ENCODE measurements at places on chromosomes 6 and 20.

GRCh38 chr6:50463931-50464330 is 249.4 kb upstream of the TFAP2D start:
- DNase-seq, result no peak

DNA sequence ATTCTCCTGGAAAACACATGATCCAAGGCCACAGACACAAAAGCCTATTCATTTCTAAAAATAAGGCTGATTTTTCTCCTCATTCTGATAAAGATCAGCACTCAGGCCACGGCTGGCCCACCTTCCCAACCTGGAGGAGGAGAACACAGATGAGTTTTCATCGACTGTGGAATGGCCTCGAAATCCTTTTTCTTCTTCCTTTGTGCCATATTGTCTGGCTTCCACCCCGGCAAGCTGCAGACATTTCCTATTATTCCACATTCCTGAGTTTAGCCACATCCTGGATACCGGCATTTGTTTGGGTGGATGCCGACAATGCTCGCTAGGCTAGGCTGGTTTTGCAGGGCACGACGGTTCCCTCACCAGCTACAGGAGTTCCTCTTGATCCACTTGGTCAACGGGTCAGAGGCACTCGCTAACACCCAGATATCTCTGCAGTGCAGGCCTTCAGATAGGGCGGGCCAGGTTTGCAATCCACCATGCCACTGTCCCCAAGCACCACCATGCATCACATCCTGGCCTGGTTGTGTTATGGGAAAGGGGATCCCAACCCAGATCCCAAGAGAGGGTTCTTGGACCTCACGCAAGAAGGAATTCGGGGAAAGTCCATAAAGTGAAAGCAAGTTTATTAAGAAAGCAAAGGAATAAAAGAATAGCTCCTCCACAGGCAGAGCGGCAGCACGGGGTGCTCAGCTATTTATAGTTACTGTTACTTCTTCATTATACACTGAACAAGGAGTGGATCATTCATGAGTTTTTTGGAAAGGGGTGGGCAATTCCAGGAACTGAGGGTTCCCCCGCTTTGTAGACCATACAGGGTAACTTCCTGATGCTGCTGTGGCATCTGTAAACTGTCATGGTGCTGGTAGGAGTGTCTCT is 4.2 kb upstream of the CTSZ start:
- DNase-seq, result no peak

GRCh38 chr6:41673704-41674000 is 35.4 kb downstream of the MDFI start:
- no peak for DNase-seq

- no peak for DNase-seq
Measured at GRCh38 chr20:24665196-24665595, 195.8 kb downstream of the SYNDIG1 start.

GRCh38 chr6:41036186-41036585 is 2.8 kb downstream of the UNC5CL start:
- DNase-seq, result no peak

- no peak for DNase-seq
Measured at GRCh38 chr6:79536585-79536953, 661 bp downstream of the LCA5 start.

- no peak for DNase-seq
Measured at GRCh38 chr6:157261606-157262005, 61.7 kb downstream of the TMEM242 start.

DNA sequence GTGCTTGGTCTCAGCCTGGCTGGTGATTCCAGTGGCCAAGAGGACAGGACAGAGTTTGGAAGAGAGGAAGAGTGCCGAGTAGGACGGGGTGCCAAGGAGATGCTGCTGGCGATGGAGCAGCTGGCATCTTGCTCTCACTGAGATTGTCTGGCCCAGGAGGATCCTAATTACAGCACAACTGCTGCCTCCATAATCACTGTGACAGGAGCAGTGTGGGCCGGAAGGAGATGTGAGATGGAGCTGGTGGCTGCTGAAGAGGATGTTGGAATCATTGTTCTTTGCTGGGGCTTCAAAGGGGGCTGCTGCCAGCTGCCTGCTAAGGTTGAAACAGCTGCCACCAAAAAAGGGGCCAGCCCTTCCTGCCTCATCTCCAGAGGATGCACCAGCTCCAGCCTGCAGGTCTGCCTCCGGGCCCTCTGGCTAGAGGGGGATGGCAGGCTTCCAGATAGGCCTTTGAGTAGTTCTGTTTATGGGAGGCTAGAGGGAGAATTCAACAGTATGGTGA is 214.4 kb downstream of the RNF144B start:
- no peak for DNase-seq

DNA sequence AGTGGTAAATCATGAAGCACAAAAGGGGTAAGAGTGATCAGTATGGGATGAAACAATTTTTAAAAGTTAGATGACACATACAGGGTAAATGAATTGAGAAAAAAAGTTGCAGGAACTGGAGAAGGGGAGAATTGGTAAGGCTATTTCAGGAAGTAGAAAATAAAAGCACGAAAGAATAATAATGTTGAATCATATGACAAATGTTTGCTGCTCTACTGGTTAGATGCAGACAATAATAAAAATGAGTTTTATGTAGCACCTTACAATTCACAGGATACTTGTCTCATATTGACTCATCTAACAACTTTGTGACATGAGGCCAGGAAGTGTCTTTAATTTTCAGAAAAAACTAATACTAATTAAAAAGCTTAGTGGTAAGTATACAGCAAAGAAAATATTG is 566.5 kb upstream of the MARCKS start:
- no peak for DNase-seq

- no peak for DNase-seq
Measured at GRCh38 chr20:23233341-23233740, 117.2 kb upstream of the NXT1 start.

- no peak for DNase-seq
Measured at GRCh38 chr20:54208548-54209176, 775 bp downstream of the PFDN4 start.

All from T follicular helper cell (primary cell).